ENCODE measurements at places on chromosomes 3 and 15.
A peak's percentile ranks its signal among the peaks of the same experiment; 100 is the strongest.

DNA sequence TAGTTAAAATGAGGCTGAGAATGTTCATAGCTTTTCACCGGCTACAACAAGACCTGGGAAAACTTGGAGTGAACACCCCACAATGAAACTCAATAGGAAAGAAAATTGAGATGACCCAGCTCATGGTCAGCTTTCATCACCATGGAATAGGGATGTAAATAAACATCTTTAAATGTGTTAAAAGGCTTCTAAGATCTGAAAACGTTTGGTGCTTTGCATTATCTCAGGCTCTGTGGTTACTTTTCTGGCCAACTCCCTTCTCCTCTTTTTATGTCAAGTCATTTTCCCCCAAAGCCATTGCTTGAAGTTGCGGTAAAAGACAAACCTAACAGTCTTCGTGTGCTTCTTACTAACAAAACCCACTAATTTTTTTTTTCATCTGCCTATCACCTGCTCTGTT is 195.8 kb downstream of the MECOM start:
- no peak overlapping the region for H3K4me3 ChIP-seq
- peaks cover 10% of the 10 kb centered on the region for H3K27me3 ChIP-seq
- no peak for DNase-seq

GRCh38 chr3:45659661-45660566 is 29.3 kb upstream of the SACM1L start:
- no peaks in the 10 kb centered on the region for H3K36me3 ChIP-seq
- no peak overlapping the region for H3K4me3 ChIP-seq
- H3K27me3 ChIP-seq = no peaks in the 10 kb centered on the region
- H3K27ac ChIP-seq = peak overlapping the region; percentile 83

GRCh38 chr3:116045314-116045713 is 400.0 kb downstream of the LSAMP start:
- H3K36me3 ChIP-seq = no peaks in the 10 kb centered on the region
- H3K27me3 ChIP-seq = no peaks in the 10 kb centered on the region
- H3K27ac ChIP-seq = no peak overlapping the region
- no peak overlapping the region for H3K4me3 ChIP-seq
- no peak for DNase-seq
- no peaks in the 10 kb centered on the region for H3K4me1 ChIP-seq

DNA sequence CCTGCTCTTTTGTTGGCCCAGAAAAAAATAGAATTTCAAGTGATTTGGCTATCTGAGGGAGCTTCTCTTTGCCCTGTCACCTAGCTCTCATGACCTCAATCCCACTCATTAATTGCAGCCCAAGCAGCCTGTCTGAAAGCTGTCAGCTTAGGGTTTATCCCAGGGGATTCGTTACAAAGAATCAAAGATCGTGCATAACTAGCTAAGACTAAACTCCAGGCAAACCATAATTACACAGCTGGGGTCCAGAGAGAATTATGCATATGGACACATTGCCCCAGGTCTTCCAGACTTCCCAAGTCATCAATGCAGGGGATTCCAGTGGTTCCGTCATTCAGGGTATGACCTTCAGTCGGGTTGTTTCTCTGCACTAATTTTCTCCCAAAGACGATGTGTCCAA is 91.6 kb upstream of the CBLB start:
- DNase-seq = no peak
- no peak overlapping the region for H3K4me3 ChIP-seq
- no peaks in the 10 kb centered on the region for H3K27me3 ChIP-seq
- peak overlapping the region; percentile 25 for H3K27ac ChIP-seq
- peaks cover 15% of the 10 kb centered on the region for H3K4me1 ChIP-seq

DNA sequence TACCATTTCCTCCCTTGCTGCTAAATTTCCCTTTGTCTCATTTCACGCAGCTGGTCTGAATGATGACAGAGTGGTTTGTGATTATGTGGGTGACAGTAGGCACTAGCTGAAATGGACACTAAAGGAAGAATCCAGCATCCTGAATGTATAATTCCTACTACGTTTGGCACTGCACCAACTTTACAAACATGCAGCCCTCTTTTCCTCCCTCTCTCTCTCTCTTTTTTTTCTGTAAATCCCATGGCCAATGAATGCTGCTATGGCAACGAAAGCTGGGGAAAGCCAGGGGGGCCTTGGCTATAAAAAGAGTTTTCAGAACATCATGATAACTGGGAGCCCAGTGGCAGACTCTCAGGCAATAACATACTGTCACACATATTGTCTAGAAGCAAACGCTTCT is 367.2 kb upstream of the AGTR1 start:
- H3K27ac ChIP-seq = no peak overlapping the region
- no peaks in the 10 kb centered on the region for H3K27me3 ChIP-seq
- H3K36me3 ChIP-seq = no peaks in the 10 kb centered on the region
- H3K4me3 ChIP-seq = no peak overlapping the region
- DNase-seq = no peak

DNA sequence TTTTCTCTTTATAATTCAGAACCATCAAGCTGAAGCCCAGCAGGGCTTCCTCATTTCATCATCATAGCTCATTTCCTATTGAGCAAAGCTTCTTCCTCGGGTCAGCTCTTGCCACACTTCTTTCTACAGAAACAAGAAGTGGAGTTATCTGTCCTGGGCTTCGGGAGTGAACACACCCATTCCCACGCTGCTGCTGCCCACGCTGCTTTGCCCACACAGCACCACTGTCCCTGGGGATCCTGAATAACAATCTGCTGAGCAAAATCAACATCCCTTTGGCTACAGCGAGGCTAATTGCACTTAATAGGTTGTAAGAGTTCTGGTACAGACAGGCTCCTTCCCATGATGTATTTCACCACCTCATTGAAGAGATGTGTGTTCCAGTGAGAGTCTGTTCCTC is 23.7 kb downstream of the CEP19 start:
- peak overlapping the region; percentile 86 for H3K27ac ChIP-seq
- H3K27me3 ChIP-seq = peaks cover 8% of the 10 kb centered on the region
- H3K4me1 ChIP-seq = peaks cover 9% of the 10 kb centered on the region
- no peak for DNase-seq
- H3K36me3 ChIP-seq = no peaks in the 10 kb centered on the region

GRCh38 chr3:12307136-12307535 is 18.3 kb downstream of the PPARG start:
- H3K27me3 ChIP-seq = peaks cover 11% of the 10 kb centered on the region
- peak overlapping the region; percentile 53 for H3K27ac ChIP-seq
- H3K4me1 ChIP-seq = peaks cover 18% of the 10 kb centered on the region
- peaks cover 7% of the 10 kb centered on the region for H3K36me3 ChIP-seq
- no peak for DNase-seq
- H3K4me3 ChIP-seq = no peak overlapping the region

All from osteocyte (in vitro differentiated cells).